ENCODE measurements at places on chromosomes 2 and 18.

- no peak for DNase-seq
These were observed 150.9 kb upstream of the KCNH7 start for GRCh38 chr2:162989507-162989906.

DNA sequence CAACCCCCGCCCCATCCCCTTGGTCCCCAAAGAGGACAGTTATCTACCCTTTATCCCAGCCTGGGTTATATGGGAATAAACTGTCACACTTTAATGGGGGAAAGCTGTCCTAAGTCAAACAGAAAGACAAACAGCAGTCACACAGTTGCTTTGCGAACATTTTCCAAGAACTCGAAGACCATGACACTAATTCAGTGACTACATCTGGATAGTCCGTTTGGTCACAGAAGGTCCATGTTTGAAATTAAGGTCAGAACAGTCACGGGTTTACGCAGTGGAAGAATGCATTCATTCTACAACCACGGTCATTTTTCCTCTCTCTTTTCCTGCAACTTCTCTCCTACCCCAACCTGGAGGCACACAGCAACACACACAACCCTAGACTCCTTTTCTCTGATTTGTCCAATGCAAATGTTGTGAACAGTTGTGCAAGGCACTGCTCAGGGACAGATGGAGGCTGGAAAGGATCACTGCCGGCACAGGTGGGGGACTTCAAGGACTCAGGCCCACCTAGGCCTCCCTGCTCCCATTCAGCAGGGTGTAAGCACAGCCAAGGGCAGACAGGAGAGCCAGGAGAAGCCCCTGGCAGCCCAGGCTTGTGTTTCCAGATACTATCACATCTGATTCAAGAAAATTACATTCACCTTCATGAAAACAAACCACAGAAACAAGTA lies 39.9 kb downstream of the ZNF516 start:
- no peak for DNase-seq

DNA sequence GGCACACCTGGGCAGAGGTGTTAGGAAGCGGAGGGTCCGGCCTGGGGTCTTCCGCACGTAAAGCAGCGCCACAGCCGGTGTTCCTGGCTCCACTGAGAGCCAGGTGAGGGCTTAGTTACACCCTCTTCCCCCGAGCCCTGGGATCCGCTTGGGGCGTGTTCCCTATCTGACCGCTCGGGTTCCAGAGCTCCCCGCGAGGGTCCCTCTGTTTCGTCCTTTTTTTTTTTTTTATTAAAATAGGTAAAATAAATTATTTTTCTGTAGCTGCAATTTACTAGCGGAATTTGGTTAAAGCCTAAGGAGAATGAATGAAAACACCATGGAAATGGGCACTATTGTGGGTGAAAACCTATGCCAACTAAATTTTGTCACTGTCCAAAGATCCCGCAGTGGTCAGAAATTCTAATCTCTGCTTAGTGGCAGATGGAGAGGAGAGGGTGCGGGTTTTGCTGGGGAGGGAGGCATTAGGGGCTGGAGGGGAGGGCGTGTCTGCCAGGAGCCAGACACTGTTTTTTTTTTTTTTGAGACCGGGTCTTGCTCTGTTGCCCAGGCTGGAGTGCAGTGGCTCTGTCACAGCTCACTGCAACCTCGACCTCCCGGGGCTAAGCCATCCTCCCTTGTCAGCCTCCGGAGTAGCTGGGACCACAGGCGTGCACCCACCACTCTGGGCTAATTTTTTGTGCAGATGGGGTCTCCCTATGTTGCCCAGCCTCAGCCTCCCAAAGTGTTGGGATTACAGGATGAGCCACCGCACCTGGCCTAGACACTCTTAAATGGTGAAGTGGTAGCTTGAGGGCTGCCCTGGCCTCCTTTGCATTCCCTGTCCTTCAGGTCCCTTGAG lies 834 bp downstream of the PDCL3 start:
- DNase-seq = no peak

DNA sequence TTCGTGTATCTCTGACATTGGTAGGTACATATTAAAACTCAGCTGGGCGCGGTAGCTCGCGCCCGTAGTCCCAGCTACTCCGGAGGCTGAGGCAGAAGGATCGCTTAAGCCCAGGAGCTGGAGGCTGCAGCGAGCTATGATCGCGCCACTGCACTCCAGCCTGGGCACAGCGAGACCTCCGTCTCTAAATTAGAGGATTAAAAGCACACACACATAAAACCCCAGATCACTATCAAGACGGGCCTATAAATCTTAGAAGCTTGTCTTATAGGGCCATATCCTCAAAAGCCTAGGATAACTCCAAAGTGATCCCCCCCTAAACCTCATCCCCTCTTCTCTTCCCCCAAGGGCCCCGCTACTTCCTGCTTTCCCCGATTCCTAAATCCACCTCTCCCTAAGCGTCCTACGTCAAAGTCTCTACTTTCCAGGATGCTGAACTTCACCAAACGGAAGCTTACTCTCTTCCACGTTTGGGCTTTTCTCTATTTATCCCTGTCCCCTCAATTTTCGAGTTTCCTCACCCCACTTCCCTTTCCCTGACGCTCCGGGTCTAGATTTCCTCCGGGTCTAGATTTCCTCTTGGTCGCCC lies 707 bp downstream of the KRCC1 start:
- no peak for DNase-seq

Measured in effector CD8-positive, alpha-beta T cell (primary cell).